HFFc6 (cell line): ENCODE measurements at places on chromosomes 1 and 21. TPM values are rescaled to one million over a fixed set of nuclear protein-coding genes. Genes with fewer than 3 reads are reported as not detected.

DNA sequence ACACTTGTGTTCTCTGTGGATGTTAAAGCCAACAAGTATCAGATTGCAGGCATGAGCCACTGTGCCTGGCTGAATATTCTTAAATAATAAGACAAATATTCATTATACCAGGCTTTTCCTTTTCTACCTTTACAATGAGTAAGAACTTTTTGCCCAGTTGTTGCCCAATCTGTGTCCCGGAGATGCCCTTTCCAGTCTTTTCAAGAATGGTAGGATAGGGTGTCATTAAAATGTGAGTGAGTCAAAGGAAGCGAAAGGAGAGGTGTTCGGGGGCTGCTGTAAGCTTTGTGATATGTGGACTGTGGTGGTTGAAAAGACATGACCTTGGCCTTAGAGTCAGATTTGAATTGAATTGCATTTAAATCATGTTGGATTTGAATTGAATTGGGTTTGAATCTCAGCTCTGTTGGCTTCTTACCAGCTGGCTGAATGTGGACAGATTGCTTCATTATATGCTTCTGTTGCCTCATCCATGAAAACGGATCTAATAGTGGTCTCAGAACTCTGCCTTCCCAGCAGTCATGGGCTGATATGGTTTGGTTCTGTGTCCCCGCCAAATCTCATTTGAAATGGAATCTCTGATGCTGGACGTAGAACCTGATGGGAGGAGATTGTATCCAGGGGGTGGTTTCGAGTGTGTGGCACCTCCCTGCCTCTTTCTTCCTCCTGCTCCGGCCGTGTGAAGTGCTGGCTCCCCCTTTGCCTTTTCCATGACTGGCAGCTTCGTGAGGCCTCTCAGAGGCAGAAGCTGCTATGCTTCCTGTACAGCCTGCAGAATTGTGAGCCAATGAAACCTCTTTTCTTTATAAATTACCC, 22.7 kb upstream of the AADACL3 start:
- H3K36me3 ChIP-seq, result no peaks in the 10 kb centered on the region
- H3K27ac ChIP-seq, result no peak overlapping the region
- H3K27me3 ChIP-seq, result no peaks in the 10 kb centered on the region
- no peak overlapping the region for H3K4me3 ChIP-seq

GRCh38 chr1:81498471-81499462, 302.0 kb upstream of the ADGRL2 start:
- H3K36me3 ChIP-seq, result no peaks in the 10 kb centered on the region
- no peak overlapping the region for H3K4me3 ChIP-seq
- no peak overlapping the region for H3K27ac ChIP-seq
- H3K4me1 ChIP-seq, result no peaks in the 10 kb centered on the region
- no peak for DNase-seq
- peaks cover 2% of the 10 kb centered on the region; the same call in 1 of the 2 replicates for H3K27me3 ChIP-seq

- peaks cover 25% of the 10 kb centered on the region for H3K27me3 ChIP-seq
- no peaks in the 10 kb centered on the region for H3K36me3 ChIP-seq
- no peak overlapping the region for H3K4me3 ChIP-seq
- DNase-seq, result no peak
- H3K27ac ChIP-seq, result no peak overlapping the region
- peaks cover 5% of the 10 kb centered on the region; the same call in 1 of the 2 replicates for H3K4me1 ChIP-seq
Measured at GRCh38 chr1:115958866-115959265, 17.4 kb upstream of the SLC22A15 start.

DNA sequence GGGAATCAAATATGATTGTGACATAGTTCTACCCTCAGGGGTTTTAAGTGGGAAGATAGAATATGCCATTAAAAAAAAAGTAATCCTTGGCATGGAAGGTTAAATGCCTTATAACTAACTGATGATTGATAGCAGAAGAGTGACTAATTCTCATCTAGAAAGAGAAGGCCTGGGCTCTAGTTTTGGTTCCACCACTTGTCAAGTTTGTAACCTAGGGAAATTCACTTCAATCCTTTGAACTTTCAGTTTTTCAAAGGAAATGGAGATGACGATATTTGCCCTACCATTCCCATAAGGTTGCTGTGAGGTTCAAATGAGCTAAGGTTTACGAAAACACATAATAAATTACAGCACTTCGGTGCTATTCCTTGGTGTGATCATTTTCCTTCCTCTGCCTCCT, 88.5 kb downstream of the GPR88 start:
- H3K4me3 ChIP-seq, result 0 out of 2 replicates have a peak overlapping the region, but pooled peaks have one; percentile 57
- no peaks in the 10 kb centered on the region for H3K27me3 ChIP-seq
- no peak for DNase-seq
- H3K4me1 ChIP-seq, result peaks cover 90% of the 10 kb centered on the region

DNA sequence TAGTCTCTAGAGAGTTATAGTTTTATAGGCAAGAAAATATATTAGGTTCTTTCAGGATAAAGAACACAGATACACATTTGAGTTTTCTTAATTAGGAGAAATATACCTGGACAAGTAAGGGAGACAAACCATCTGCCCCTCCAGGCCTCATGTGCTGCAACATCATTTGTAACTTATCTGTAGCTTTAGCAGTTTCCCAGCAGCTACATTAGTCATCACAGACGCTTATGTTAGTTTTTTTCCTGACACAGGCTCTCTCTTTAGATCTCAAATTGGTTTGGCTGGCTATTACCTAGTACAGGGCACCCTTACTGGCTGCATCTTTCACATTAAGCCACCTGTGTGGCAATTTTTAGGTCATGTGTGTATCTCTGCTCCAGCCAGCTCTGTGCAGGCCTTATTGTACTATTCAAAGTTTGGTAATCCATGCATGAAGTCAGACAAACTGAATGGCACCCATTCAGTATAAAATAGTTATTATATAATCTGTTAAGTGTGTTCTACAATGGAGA, 25.9 kb downstream of the GNPAT start:
- H3K27ac ChIP-seq, result no peak overlapping the region
- no peak overlapping the region for H3K4me3 ChIP-seq
- no peak for DNase-seq
- H3K27me3 ChIP-seq, result no peaks in the 10 kb centered on the region

C8B gene
- total RNA-seq, result not detected in 3 replicates

MAN1C1 gene
- total RNA-seq, result 0.28 TPM in 1 of 3 replicates, not detected in the others

BRINP2 gene
- not detected in 3 replicates for total RNA-seq

DNA sequence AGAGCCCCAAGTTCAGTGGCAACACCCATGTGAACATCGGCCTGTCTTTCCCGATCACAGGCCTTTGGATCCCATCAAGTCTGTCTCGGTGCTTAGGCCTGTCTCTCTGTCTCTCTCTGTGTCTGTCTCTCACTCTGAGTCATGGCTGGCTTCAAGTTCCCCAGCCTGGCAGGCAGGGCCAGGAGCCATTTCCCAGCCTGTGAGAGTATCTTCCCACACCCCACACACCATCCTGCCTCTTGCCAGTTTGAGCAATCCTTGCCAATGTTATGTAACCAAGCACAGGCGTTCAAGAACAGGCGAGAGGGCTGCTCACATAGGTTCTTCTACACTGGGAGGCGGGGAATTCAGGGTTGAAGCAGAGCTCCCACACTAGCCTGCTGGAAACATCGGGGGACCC, 70.0 kb upstream of the TMEM51 start:
- peak; percentile 30 for DNase-seq
- H3K36me3 ChIP-seq, result no peaks in the 10 kb centered on the region

- no peak for DNase-seq
- H3K27ac ChIP-seq, result no peak overlapping the region
- H3K4me3 ChIP-seq, result no peak overlapping the region
- peaks cover 32% of the 10 kb centered on the region for H3K4me1 ChIP-seq
Measured at GRCh38 chr1:207248544-207249198, 72.8 kb upstream of the CD55 start.

ZNF648 gene
- total RNA-seq, result not detected in 3 replicates
